ENCODE measurements at places on chromosomes 1 and 21.
A peak's percentile ranks its signal among the peaks of the same experiment; 100 is the strongest.

DNA sequence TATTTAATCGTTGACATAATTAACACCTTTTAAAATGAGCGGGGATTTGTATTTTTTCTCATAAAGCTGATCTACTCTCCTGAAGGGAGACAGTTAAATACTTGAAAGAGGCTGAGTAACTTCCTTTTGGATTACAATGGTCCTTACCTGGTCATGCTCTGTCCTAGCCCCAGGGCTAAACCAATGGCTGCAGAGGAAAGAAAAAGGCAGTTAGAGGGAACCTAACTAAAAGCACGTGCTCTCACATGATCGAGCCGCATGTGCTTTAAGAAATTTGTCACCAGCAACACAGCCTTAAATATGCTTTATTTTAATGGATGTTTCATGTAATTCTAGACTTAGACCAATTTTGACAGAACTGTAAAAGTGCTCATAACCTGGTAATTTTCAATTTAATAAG, 132.7 kb downstream of the GPATCH2 start:
- DNase-seq, result no peak

DNA sequence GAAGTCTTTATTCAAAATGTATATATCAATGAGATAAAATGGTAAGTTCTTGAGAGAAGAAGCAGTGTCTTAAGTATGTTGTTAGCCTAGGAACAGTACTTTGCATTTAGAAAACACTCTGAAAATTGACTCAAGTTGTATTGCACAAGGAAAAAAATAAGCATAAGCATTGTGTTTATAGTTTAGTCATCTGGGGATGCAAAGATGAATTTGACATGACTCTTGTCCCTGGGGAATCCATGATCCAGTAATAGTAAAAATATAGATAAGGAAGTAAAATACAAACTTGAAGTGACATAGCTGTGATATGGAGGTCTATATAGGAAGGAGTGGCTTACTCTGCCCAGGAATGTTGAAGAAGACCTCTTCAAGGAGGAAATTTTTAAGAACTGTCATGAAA, 185.0 kb upstream of the PTBP2 start:
- no peak for DNase-seq

- DNase-seq, result no peak
These were observed 14.7 kb downstream of the MDM4 start for GRCh38 chr1:204530932-204531331.

DNA sequence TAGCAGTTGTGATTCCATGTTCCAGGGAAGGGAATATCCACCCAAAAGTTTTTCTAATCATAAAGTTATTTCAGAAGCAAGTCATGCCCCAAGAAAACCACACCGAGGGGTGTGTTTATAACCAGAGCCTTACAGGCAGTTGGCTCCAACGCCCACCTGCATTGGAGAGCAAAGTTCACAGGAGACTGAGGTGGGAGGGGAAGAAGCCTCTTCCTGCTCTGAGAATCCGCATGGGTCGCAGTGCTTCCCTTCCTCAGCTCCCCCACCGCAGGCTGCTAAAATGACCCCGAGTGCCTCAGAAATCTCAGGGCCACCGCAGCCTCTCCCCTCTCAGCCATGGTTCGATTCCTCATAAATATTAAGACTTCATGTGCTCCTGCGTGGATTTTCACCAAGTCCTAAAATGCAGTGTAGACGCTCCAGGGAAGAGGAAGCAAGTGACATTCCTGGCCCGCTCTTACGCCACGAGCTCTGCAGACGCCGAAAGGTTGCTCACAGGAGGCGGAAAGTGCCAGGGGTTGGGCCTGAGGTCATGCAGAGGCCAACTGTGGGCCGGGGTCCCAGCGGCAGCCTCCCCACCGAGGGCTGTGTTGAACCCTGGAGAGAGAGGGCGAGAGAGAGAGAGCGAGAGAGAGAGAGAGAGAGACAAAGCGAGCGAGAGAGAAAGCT, 13.4 kb upstream of the SPSB1 start:
- DNase-seq, result no peak

- DNase-seq, result no peak
These were observed 836 bp upstream of the PRCC start for GRCh38 chr1:156766298-156767100.

- no peak for DNase-seq
These were observed 322.6 kb downstream of the HHIPL2 start for GRCh38 chr1:222225316-222225691.

DNA sequence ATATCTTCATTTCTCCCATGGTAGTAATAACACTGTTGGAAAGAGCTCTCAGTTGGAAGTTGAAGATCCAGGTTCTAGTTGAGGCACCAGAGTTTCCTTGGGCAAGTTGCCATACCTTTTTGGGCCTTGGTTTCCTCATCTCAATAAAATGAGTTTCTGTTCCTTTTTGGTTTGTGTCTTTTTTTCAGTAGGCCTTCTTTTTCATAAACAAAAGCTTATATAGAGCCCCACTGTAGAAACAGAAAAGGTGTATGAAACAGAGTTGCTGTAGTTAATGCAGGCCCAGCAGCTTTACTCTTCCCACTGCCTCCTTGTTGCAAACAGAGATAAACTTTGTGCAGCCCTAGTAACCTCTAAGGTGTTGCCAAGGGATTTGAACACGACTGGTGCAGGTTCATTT, 41.7 kb downstream of the WNT4 start:
- DNase-seq, result no peak

DNA sequence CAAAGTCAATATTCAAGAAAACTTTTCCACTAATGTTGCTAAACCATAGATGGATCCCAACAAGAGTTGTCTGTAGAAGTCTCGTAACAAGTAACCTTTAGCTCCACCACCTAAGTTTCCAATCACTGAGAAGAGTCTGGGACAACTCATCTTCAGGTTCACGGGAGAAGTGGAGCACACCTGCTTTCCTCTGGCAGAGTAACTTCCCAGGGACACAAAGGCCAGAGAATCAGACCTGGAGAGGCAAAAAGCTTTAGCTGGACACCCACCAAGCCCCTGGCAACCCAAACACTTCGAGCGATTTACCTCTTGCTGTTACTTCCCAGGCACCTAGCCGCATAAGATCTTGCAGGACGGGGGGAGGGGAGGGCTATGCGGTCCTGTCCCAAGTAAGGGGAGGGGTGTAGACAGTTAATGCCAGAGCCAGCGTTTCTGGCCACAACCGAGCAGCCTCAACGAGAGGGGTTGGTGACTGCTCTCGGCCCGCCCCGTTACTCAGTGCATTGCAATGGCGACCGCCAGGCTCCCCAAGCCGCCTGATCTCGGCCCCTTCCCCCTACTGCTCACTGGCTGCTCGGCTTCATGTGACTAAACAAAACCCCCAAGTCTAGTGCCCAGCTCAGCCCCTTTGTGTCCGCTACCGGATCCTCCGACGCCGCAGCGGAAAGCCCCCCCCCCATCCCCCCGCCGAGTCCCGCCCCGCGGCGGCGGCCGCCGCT, 709 bp downstream of the ZNF644 start:
- peak; percentile 76 for DNase-seq

DNA sequence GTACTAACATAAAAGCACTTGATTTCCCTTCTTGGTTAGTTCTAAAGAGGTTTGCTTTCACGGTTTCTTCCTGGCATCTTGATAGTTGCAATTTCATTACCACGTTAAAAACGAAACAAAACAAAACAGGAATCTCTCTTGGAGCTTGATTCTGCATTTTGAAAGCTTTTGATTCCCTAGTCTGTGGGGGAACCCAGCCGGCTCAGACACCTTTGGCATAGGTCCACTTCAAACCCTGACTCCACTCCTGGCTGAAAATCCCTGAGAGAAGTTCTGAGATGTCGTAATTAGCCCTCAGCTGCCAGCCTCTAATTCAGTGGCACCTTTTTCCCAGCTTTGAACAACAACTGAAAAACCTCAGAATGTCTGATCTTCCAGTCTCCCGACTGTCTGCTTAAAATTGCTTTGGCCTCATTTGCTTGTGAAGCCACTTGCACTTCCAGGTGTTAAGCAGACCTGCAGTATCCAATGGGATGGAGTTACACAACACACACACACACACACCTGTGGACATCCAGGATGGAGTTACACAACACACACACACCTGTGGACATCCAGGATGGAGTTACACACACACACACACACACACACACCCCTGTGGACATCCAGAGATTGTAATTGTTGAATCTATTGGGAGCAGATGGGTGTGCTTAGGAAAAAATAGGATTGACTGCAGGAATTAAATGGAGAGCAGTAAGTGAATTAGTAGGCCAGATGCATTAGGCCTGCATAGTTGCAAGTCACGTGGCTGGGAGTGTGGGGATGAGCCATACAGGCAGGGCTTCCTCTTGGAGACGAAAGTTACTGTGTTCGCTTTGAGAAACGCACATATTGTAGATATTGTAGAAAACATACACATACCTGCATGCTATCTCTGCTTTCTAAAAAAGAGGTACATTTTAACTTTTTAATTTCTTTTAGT, 285.6 kb upstream of the FMN2 start:
- DNase-seq, result no peak

- no peak for DNase-seq
These were observed 42.5 kb upstream of the C1orf174 start for GRCh38 chr1:3942416-3943122.

DNA sequence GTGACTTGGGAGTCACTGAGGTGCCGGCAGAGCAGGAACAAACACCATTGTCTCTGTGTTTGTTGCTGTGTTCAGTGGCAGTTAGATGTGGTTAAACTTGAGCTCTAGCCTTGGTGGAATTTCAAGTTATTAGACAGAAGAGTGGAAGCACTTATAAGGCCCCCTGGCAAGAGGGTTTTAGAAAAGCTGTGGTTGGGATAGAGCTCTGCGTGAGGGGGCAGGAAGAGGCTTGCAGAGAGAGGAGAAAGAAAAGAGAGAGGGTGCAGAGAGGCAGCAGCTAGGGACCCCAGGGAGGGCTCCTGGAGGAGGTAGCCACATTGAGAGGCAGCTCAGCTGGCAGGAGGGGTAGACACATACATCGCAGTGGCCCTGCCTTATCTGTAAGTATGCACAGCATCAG, 128.2 kb downstream of the GALNT2 start:
- DNase-seq, result no peak

DNA sequence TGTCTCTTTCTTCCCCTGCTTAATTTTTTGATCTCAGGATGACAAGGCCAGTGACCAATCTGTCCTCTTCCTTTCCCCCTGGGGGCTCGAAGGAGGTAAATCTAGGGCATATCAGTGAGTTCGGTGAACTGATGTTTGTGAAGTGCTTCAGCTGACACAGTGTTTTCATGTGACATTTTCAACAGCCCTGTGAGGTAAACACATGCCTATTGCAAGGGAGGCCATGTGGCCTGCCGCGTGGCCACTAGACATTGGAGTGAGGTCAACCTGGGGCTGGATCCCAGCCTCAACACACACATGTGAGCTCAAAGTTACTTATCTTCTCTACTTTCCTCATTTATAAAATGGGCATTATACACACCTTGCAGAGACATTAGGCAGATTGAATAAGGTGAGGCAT, 126.3 kb downstream of the PLPP3 start:
- peak; percentile 39 for DNase-seq

DNA sequence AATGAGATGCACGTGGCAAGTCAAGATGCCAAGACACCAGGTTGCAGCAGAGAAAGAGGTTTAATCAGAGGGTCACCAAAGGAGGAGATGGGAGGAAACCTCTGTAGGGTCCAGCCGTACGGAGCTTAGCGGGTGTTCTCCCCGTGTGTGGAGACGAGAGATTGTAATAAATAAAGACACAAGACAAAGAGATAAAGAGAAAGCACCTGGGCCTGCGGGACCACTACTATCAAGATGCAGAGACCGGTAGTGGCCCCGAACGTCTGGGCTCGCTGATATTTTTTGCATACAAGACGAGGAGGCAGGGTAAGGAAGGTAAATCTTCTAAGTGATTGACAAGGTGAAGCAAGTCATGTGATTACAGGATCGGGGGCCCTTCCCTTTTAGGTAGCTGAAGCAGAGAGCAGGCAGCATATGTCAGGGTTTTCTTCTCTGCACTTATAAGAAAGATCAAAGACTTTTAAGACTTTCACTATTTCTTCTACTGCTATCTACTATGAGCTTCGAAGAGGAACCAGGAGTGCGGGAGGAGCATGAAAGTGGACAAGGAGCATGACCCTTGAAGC, 41.2 kb upstream of the TDRD10 start:
- no peak for DNase-seq

- DNase-seq, result no peak
These were observed 2.7 kb downstream of the AMPD2 start for GRCh38 chr1:109622137-109622892.

DNA sequence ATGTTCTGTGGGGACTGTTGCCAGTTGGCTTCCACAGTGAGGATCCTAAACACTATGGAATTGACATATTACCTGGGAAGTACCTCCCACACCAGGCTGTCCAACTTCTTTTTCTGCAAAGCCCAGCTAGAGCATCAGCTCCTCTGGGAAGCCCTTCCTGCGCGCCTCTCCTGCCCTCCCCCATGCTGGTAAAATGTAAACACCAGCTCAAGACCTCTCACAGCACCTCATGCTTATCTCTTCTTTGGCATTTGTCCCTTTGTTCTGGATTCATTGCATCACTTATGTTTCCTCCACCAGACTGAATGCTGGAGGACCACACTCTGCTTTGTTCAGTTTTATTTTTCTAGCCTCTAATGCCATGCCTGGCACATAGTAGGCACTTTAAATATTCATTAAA, 172.1 kb downstream of the HHAT start:
- peak; percentile 3 for DNase-seq

DNA sequence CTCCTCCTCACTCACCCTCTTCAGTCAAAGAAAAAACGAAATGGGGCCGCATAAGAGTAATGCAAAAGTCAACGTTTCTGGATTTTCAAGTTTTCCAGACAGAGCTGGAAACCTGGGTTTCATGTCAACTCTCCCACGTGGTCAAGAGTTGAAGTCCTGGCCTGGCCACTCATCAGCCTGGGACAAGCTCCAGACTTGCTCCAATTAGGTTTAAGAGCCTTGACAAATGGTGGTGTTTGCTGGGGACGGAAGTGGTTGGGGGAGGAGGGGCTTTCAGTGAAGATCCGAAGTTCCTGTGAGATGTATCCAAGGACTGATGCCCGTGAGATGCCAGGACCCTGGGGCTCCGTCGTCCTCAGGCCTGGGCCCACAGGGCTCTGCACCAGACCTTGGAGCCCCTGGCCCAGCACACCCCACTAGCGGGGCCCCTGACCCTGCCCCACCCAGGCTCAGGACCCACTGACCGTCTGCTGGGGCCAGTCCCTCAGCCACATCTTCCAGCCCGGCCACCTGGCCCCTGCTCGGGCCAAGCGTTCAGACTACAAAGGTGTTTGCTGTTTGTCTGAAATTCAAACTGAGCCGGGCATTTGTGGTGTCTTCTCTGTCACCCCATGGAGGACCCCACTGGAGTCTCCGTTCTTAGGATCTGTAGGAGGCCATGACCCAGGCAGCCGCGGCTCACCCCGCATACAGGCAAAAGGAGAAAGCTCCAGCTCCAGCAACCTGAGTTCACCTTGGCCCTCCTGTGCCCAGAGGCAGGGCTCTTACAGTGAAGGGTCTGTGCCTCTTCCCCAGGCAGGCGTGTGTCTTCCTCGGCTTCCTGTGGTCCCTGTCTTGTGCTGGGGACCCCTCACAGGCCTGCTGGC, 53.3 kb downstream of the SIK1 start:
- no peak for DNase-seq

GRCh38 chr1:178096421-178096820, 2.5 kb downstream of the RASAL2 start:
- no peak for DNase-seq

- no peak for DNase-seq
These were observed 29.3 kb downstream of the RAB4A start for GRCh38 chr1:229300099-229300757.

GRCh38 chr1:2095981-2096736, 45.9 kb downstream of the PRKCZ start:
- DNase-seq, result no peak
